CD4-positive, alpha-beta memory T cell (primary cell): ENCODE measurements at places on chromosomes 7 and 10. TPM values are rescaled to one million over a fixed set of nuclear protein-coding genes. Genes with fewer than 3 reads are reported as not detected.

Gene CALCR
- polyA plus RNA-seq, result not detected

Gene SYNPO2L
- not detected for polyA plus RNA-seq

Gene C7orf57
- polyA plus RNA-seq, result 0.22 TPM

Gene ABCF2
- polyA plus RNA-seq, result 33.0 TPM

Gene CUBN
- 0.49 TPM for polyA plus RNA-seq

Gene LRIT1
- not detected for polyA plus RNA-seq

Gene TACC2
- not detected for polyA plus RNA-seq

Gene FAM13C
- polyA plus RNA-seq, result not detected

Gene FKBP9
- polyA plus RNA-seq, result 0.32 TPM

Gene PON1
- polyA plus RNA-seq, result not detected

Gene CYP2W1
- not detected for polyA plus RNA-seq
